Stimulated activated CD4-positive, alpha-beta T cell treated with anti-CD3 and anti-CD28 coated beads, Interleukin-15, amount 100 ng/mL, for 1 hour (primary cell): ENCODE measurements at places on chromosomes 5 and 9.

GRCh38 chr9:113674436-113674835, 201.7 kb upstream of the ZNF618 start:
- DNase-seq, result no peak

GRCh38 chr5:44051591-44051990, 337.6 kb downstream of the FGF10 start:
- DNase-seq, result no peak

GRCh38 chr9:22455181-22455580, 8.6 kb downstream of the DMRTA1 start:
- DNase-seq, result no peak

- no peak for DNase-seq
Measured at GRCh38 chr9:129185991-129186390, 7.9 kb upstream of the IER5L start.

GRCh38 chr9:680106-680505, 161.4 kb upstream of the DMRT1 start:
- DNase-seq, result no peak

- DNase-seq, result no peak
Measured at GRCh38 chr5:121325930-121326329, 525.8 kb upstream of the FTMT start.

GRCh38 chr5:157827423-157827822, 31.5 kb downstream of the CLINT1 start:
- DNase-seq, result no peak

DNA sequence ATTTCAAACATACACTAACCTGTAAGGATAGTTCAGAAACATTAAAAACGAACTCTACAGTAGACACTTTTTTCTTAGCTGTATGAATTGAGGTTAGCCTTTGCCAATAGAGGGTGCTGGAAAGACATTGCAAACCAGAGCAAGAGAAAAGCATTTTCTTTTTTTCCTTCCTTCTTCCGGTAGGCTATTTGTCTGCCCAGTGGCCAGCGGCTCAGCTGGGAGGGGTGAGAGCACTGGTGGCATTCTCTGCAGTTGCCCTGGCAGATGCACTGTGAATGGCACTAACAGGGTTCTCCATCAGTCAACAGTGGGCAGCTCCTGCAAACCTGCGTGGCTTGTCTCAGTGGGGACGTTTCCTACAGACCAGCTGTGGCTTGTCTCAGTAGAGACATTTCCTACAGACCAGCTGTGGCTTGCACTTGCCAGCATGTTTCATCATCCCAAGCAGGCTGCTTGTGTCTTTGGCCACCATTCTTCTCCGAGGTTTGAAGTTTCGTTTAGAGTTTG, 984.5 kb upstream of the CDH18 start:
- DNase-seq, result no peak

GRCh38 chr5:17238521-17239041, 21.1 kb downstream of the BASP1 start:
- DNase-seq, result no peak

GRCh38 chr5:8332666-8333445, 463.9 kb downstream of the MTRR start:
- DNase-seq, result no peak

DNA sequence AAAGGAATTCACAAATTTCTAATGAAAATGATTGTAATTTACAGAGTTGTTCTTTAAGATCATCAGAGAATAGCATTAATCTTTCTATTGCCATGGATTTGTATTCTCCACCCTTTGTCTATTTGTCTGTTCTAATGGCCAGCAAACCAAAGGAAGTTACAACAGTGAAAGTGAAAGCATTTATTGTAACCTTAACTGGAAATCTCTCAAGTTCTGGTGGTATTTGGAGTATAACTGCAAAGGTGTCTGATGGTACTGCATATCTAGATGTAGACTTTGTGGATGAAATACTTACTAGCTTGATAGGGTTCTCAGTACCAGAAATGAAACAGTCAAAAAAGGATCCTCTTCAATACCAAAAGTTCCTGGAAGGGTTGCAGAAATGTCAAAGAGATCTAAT, 21.7 kb downstream of the RMI1 start:
- no peak for DNase-seq

DNA sequence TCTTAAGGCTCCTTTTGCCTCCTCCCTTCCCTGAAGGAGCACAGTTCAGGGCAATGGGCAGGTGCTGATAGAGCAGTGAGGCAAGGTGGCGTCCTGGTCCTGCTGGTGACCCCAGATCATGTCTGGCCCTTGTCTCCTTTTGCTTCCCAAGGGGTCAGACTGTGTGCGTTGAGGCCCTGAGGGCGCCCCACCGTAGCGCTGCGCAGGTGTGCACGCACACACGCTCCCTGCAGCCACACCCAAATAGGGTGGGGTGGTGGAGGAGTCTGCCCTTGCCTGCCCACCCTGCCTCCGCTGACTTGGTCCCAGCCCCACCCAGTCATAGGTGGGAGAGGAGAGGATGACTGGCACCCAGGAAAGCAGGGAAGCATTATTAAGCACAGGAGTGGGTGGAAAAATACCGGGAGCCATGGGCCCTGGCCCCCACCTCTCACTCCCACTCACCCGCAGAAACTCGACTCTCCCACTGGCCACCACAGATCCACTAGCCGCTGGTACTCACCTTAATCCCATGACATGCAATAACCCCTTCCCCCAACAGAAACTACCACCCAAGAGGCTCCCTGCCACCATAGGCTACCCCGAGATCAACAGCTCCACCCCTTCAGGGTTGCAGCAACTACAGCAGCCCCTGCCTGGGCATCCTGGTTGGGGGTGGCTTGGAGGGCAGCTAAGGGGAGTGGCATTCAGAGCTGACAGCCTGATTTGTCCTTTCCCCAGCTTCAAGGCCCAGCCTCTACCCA, 16.7 kb downstream of the PDLIM4 start:
- DNase-seq, result no peak

- no peak for DNase-seq
Measured at GRCh38 chr9:126636983-126637798, 23.5 kb downstream of the LMX1B start.

- no peak for DNase-seq
Measured at GRCh38 chr9:20378851-20379250, 243.4 kb downstream of the MLLT3 start.

GRCh38 chr5:35679357-35679756, 61.7 kb downstream of the SPEF2 start:
- DNase-seq, result no peak

- no peak for DNase-seq
Measured at GRCh38 chr5:147822686-147823491, 8.6 kb downstream of the SPINK1 start.

GRCh38 chr5:25150819-25151218, 506.0 kb upstream of the CDH10 start:
- no peak for DNase-seq

GRCh38 chr9:27117489-27118135, 8.6 kb downstream of the TEK start:
- DNase-seq, result no peak
